ENCODE measurements at places on chromosomes 2 and 18. TPM values are rescaled to one million over a fixed set of nuclear protein-coding genes. Genes with fewer than 3 reads are reported as not detected.

DNA sequence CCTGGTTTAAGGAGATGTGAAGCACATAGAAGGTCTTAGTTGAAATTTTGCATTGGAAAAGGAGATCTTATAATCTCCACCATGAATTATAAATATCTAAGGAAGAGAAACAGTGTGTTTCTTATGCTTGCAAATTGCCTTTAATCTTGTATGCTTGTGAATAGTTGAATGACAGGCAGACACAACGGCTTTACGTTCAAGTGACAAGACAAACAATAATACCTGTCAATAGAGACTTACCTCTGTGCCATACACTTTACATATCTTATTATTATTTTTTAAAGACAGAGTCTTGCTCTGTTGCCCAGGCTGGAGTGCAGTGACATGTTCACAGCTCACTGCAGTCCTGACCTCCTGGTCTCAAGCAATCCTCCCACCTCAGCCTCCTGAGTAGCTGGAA lies 113.7 kb downstream of the QPCT start:
- no peaks in the 10 kb centered on the region for H3K36me3 ChIP-seq
- H3K4me1 ChIP-seq, result no peaks in the 10 kb centered on the region
- H3K27ac ChIP-seq, result no peak overlapping the region
- no peak for DNase-seq
- H3K4me3 ChIP-seq, result no peak overlapping the region
- no peaks in the 10 kb centered on the region for H3K27me3 ChIP-seq

- no peaks in the 10 kb centered on the region for H3K36me3 ChIP-seq
- H3K27ac ChIP-seq, result no peak overlapping the region
- DNase-seq, result no peak
- no peaks in the 10 kb centered on the region for H3K27me3 ChIP-seq
- H3K4me1 ChIP-seq, result no peaks in the 10 kb centered on the region
- H3K4me3 ChIP-seq, result no peak overlapping the region
These were observed 13.1 kb downstream of the CLEC4F start for GRCh38 chr2:70807102-70807827.

DNA sequence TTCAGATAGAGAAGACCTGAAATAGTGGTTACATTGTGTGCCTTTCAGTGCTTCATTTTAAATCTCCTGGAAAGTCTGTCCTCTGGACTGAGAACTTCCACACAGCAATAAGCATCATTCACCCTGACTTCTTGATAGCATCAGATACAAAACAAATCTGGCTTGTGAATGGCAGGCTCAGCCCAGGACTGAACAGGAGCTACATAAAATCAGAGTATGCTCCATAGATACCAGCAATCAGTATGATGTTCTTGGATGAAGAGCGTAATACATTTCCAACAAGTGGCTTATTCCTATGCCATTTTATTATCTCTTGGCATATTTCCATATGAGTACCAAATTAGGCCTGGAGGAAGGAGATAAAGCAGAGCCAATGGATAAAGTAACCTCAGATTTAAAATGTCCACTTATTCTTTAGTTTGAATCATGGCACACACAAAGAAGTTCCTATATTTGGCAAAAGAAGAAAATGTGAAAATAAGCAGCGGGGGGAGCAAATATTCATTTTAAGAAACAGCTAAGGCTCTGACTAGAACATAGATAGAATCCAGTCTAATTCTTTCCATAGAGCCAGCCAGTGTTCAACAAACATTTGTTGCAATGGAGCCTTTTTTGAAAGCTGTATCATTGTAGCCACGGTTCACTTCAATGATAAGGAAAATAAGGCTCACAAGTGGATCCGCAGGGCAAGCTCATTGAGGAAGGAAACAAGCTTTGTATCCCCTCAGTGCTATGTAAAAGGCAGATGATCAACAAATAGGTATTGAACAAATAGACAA lies 230.8 kb upstream of the CHAC2 start:
- H3K4me3 ChIP-seq, result no peak overlapping the region
- no peaks in the 10 kb centered on the region for H3K27me3 ChIP-seq
- no peaks in the 10 kb centered on the region for H3K4me1 ChIP-seq

GRCh38 chr2:68231061-68231372 lies 21.3 kb downstream of the PPP3R1 start:
- peaks cover 8% of the 10 kb centered on the region for H3K4me1 ChIP-seq
- peak overlapping the region; percentile 27 for H3K27ac ChIP-seq
- H3K4me3 ChIP-seq, result no peak overlapping the region
- no peaks in the 10 kb centered on the region for H3K27me3 ChIP-seq
- DNase-seq, result no peak
- H3K36me3 ChIP-seq, result no peaks in the 10 kb centered on the region

DNA sequence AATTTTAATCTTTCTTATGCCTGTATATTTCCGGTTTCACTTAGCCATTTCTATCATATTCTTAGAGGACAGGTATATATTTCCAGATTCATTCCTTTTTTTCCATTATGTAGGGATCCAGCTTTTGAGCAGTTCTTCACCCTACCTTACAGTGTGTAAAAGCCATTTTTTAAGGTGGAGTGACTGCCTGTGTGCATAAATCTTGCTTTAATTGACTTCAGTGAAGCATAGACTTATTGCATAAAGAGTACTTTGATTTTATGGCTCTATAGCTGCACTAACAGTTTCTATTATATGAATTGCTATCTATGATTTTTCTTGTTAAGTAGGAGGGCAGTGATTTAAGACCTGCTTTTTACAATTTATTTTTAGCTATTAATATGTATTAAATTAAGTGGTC lies 132.6 kb downstream of the NYAP2 start:
- H3K27ac ChIP-seq, result no peak overlapping the region
- H3K4me1 ChIP-seq, result no peaks in the 10 kb centered on the region
- DNase-seq, result no peak

- H3K4me1 ChIP-seq, result no peaks in the 10 kb centered on the region
- H3K4me3 ChIP-seq, result no peak overlapping the region
- DNase-seq, result no peak
- no peaks in the 10 kb centered on the region for H3K36me3 ChIP-seq
These were observed 215.5 kb downstream of the ETAA1 start for GRCh38 chr2:67612576-67613042.

DNA sequence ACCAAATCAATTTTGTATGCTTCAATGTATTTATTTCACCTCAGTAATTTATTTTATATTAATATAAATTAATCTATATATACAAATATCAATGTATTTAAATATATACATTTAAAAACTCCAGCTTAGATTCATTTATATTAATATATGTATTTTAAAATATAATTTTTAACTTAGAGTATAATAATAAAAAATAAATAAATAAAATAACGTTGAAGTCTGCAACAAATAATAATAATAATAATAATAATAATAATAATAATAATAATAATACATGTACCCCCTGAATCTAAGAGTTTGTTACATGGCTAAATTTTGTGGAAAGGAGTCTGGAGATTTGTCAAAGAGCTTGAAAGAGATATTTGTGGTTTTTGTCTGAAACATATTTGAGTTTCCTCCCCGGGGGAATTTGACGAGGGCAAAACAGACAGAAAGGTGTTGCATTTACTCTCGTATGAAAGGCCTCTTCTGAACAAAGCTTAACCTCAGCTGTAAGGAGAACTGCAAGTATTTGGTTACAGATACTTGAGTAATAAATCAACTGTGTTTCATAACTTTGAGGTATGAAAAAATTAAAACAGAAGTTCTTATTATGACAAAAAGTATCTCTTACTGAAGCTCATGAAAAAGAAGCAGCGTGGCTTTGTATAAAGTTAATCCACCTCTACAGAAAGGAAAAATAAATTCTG lies 93.4 kb downstream of the CDH19 start:
- H3K36me3 ChIP-seq, result no peaks in the 10 kb centered on the region
- no peak overlapping the region for H3K27ac ChIP-seq
- DNase-seq, result no peak
- no peak overlapping the region for H3K4me3 ChIP-seq
- H3K4me1 ChIP-seq, result no peaks in the 10 kb centered on the region

The KCNJ13 gene
- total RNA-seq, result 0.59 TPM

DNA sequence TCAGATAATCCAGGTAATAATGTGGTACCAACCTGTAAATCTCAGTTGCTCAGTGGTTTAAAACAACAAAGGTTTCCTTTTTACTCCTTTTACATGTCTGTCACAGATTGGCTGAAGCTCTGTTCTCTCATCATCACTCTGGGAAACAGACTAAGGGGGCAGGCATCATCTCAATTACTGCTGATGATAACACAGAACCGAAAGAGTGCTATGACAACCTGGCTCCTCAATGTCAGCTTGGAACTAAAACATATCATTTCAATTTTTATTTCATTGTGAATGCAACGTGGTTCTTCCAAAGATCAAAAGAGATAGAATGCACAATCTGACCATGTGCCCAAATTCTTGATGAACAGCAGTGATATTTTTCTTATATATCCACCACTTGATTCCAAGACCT lies 1315.0 kb upstream of the CDH2 start:
- no peak for DNase-seq
- no peak overlapping the region for H3K27ac ChIP-seq
- H3K36me3 ChIP-seq, result no peaks in the 10 kb centered on the region
- H3K27me3 ChIP-seq, result no peaks in the 10 kb centered on the region
- H3K4me1 ChIP-seq, result no peaks in the 10 kb centered on the region
- H3K4me3 ChIP-seq, result no peak overlapping the region

DNA sequence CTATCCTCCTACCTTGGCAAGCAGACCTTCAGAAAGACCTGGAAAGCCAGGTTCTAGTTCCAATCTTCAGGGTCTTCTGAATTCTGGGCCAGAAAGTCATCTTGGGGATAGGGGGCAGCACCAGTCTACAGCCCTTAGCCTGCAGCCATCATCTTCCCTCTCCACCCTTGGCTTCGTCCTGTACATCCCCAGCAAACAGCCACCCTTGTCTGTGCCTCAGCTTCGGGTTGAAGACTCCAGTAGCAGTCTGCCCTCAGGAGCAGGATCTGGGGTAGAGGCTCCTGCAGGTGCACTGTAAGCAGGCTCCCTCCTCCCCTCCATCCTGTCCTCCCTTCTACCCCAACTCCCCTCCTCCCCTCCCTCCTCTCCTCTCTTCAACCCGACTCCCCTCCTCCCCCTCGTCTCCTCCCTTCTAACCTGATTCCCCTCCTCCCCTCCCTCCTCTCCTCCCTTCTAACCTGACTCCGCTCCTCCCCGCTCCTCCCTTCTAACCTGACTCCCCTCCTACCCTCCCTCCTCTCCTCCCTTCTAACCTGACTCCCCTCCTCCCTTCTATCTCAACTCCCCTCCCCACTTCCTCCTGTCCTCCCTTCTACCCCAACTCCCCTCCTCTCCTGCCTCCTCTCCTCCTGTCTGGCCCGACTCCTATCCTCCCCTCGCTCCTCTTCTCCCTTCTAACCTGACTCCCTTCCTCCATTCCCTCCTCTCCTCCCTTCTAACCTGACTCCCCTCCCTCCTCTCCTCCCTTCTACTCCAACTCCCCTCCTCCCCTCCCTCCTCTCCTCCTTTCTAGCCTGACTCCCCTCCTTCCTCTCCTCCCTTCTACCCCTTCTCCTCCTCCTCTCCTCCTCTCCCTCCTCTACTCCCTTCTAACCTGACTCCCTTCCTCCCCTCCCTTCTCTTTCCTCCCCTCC lies 90.1 kb upstream of the SMAD2 start:
- no peaks in the 10 kb centered on the region for H3K36me3 ChIP-seq
- no peaks in the 10 kb centered on the region for H3K4me1 ChIP-seq
- DNase-seq, result no peak

All from Caco-2 (cell line).